ENCODE measurements at places on chromosomes 3 and 15. TPM values are rescaled to one million over a fixed set of nuclear protein-coding genes. Genes with fewer than 3 reads are reported as not detected.
A peak's percentile ranks its signal among the peaks of the same experiment; 100 is the strongest.

- no peaks in the 10 kb centered on the region for H3K36me3 ChIP-seq
- no peaks in the 10 kb centered on the region for H3K27me3 ChIP-seq
- H3K4me1 ChIP-seq: no peaks in the 10 kb centered on the region
- peak; percentile 90 for DNase-seq
Measured at GRCh38 chr15:28021281-28022039, 77.7 kb downstream of the OCA2 start.

DNA sequence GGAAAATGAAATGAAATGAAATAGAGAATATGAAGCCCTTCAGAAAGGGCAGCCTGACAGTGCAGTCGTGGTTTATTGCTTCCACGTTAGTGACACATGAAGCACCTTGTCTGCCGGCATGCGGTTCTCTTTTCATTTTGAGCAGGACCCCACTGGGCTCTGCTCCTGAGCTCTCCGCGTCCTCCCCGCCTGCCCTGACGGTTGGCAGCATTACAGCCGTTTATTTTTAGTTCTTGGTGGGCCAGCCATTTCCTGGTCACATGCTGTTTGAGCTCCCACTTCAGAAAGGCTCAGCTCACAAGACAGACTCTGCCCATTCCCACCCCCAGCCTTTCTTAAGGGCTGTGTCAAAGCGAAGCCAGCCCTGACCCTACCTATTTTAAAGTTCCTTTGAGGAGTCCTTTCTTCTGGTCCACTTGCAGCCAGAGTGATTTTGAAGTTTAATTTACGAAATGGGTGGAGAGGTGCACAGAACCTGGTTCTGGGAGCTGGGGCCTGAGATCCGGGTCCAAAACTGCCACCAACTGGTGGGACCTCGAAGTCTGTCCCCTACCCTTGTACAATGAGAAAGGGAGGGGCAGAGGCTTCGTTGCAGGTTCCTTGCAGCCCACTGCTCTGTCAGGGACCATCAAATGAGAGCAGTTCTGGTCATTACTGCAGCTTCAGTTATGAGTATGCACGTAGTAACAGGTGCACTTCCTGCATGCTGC lies 60.1 kb downstream of the MGLL start:
- no peaks in the 10 kb centered on the region for H3K36me3 ChIP-seq
- H3K27ac ChIP-seq: no peak overlapping the region
- peaks cover 6% of the 10 kb centered on the region for H3K4me1 ChIP-seq
- no peak overlapping the region for H3K4me3 ChIP-seq
- DNase-seq: no peak

GRCh38 chr3:122305818-122306621 lies 19.0 kb upstream of the CSTA start:
- no peaks in the 10 kb centered on the region for H3K36me3 ChIP-seq
- peaks cover 11% of the 10 kb centered on the region for H3K4me1 ChIP-seq
- peak overlapping the region; percentile 28 for H3K4me3 ChIP-seq

DNA sequence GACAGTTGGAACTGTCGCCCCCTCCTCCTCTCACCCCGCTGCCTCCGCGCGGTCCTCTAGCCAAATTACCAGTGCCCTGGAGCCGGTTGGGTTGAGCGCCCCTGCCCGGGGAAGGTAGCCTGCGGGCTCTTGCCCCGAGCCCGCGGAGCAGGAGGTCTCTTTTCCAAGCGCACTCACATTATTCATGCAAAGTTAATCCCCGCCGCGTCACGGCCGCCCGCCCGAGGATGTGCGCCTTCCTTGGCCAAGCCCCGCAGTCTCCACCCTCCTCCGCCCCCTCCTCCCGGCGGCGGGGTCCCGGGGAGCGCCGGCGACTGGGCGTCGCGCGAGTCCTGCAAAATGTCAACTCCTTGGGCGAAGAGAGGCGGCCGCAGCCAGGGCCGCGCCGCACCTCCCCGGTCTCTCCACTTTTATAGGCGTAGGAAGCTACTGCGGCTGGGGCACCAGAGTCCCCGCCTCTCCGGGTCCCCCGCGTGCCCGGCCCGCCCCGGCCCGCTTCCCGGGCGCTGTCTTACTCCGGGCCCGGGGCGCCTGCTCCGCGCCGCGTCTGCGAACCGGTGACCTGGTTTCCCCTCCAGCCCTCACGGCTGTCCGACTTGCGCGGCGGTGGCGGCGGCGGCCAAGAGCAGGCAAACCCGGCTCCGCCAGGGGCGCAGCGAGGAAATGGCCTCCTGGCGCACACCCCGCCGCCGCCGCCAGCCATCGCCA lies at the start of gene THRB:
Gene THRB, minus strand, starts transcription at position 233 of the 708 bp plus-strand sequence.
- peak within 1 kb of the TSS; percentile 91 for H3K27ac ChIP-seq
- peaks cover 10% of the 10 kb centered on the region for H3K4me1 ChIP-seq
- peak; percentile 75 for DNase-seq
- H3K27me3 ChIP-seq: no peaks in the 10 kb centered on the region

GRCh38 chr3:36959821-36960220 lies 15.0 kb upstream of the TRANK1 start:
- H3K4me3 ChIP-seq: no peak overlapping the region
- no peaks in the 10 kb centered on the region for H3K27me3 ChIP-seq
- H3K27ac ChIP-seq: no peak overlapping the region
- H3K36me3 ChIP-seq: no peaks in the 10 kb centered on the region
- DNase-seq: no peak
- peaks cover 11% of the 10 kb centered on the region for H3K4me1 ChIP-seq

DNA sequence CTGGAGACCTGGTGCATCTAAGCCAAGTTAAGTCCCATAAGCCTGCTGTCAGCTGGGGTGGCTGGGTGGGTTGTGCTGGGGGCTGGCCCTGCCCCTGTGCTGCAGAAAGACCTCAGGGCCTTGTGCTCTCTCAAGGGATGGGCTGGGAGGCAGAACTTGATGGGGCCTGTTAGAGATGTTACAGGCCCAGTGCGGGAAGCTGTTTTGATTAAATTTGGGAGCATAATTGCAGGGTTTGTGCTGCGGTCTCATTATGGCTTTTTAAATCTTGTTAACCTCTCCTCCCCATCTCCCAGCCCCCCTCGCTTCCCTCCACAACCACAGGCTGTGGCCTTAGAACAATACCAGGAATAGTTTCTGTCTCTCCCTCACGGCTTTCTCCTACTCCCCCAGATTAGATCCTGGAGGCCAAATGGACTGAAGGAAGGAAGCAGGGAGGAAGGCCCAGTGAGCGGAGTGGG lies 87.6 kb upstream of the TLE3 start:
- no peak overlapping the region for H3K27ac ChIP-seq
- H3K4me3 ChIP-seq: no peak overlapping the region
- no peak for DNase-seq
- no peaks in the 10 kb centered on the region for H3K4me1 ChIP-seq
- no peaks in the 10 kb centered on the region for H3K36me3 ChIP-seq
- no peaks in the 10 kb centered on the region for H3K27me3 ChIP-seq

DNA sequence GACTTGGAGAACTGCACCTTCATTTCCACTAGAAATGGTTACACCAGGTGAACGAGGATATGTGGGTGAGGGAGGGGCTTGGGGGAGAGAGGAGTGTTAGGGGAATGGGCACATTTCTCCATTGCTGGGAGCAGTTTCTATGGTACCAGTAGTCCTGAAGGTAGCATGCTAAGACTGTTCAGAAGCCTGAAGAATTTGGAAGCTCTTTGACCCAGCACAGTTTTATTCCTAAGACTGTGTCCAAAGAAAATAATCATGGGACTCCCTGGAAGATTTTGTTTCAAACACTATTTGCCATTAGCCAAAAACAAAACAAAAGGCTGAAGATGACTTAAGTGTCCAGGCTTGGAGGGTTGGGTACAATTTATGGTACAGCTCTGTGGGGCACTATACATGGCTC lies 32.1 kb downstream of the ST6GAL1 start:
- no peaks in the 10 kb centered on the region for H3K27me3 ChIP-seq
- H3K4me3 ChIP-seq: no peak overlapping the region
- H3K4me1 ChIP-seq: peaks cover 7% of the 10 kb centered on the region
- no peaks in the 10 kb centered on the region for H3K36me3 ChIP-seq
- no peak for DNase-seq

GRCh38 chr3:188671971-188672370 lies 499.8 kb upstream of the TPRG1 start:
- H3K27ac ChIP-seq: no peak overlapping the region
- DNase-seq: no peak
- H3K36me3 ChIP-seq: no peaks in the 10 kb centered on the region
- H3K4me3 ChIP-seq: no peak overlapping the region
- no peaks in the 10 kb centered on the region for H3K27me3 ChIP-seq

DNA sequence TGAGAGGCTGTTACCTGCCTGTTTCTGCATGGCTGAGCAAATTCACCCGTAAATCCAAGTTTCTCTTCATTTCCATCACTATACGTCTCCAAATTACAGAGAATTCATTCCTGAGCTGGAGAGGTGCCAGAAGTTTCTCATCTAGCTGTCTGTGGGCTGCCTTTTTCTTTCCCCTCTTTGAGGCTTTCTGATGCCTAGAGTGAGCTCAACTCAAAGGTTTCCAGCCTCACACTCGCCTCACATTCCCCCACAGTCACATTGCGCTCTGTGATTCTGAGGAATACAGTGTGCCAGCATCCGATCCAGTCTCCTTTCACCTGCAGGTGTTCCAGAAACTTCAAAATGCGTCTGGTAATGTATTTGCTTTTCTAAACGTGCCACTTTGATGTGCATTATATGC lies 267.2 kb downstream of the MFSD1 start:
- H3K36me3 ChIP-seq: no peaks in the 10 kb centered on the region
- H3K4me3 ChIP-seq: no peak within 1 kb of the TSS
- no peaks in the 10 kb centered on the region for H3K27me3 ChIP-seq
- no peaks in the 10 kb centered on the region for H3K4me1 ChIP-seq
- DNase-seq: no peak

DNA sequence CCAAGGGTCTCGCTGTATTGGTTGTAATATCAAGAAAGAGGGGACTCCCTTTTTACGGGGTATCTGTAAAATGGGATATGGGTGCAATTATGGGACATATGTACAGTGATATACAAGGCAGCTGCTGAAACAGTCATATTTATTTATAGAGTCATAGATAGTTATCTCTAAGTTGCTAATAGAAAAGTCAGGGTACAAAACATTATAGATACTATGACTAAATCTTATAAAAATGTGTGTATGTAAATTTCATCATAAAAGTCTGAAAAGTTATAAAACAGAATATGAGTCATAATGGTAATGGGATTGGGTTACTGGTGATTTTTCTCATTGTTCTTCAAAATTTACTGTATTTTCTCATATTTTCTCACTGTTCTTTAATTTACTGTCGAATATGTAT lies 344.9 kb upstream of the SLCO3A1 start:
- no peaks in the 10 kb centered on the region for H3K4me1 ChIP-seq
- H3K27me3 ChIP-seq: no peaks in the 10 kb centered on the region
- H3K36me3 ChIP-seq: no peaks in the 10 kb centered on the region
- no peak for DNase-seq
- H3K4me3 ChIP-seq: no peak overlapping the region
- H3K27ac ChIP-seq: no peak overlapping the region

GRCh38 chr3:146813496-146813895 lies 208.3 kb upstream of the PLSCR5 start:
- no peaks in the 10 kb centered on the region for H3K36me3 ChIP-seq
- H3K27me3 ChIP-seq: no peaks in the 10 kb centered on the region
- no peak for DNase-seq
- H3K4me1 ChIP-seq: no peaks in the 10 kb centered on the region
- no peak overlapping the region for H3K4me3 ChIP-seq
- no peak overlapping the region for H3K27ac ChIP-seq

GRCh38 chr3:112777811-112778210 lies 68.9 kb downstream of the CD200R1L start:
- no peaks in the 10 kb centered on the region for H3K4me1 ChIP-seq
- no peak overlapping the region for H3K4me3 ChIP-seq
- H3K27me3 ChIP-seq: no peaks in the 10 kb centered on the region
- no peak overlapping the region for H3K27ac ChIP-seq
- DNase-seq: no peak
- H3K36me3 ChIP-seq: no peaks in the 10 kb centered on the region

- H3K36me3 ChIP-seq: no peaks in the 10 kb centered on the region
- H3K4me3 ChIP-seq: no peak overlapping the region
- H3K27me3 ChIP-seq: no peaks in the 10 kb centered on the region
- H3K27ac ChIP-seq: no peak overlapping the region
- no peak for DNase-seq
Measured at GRCh38 chr15:35925275-35926006, 379.5 kb upstream of the DPH6 start.

- no peak overlapping the region for H3K4me3 ChIP-seq
- H3K36me3 ChIP-seq: no peaks in the 10 kb centered on the region
- H3K27ac ChIP-seq: no peak overlapping the region
Measured at GRCh38 chr3:177813322-177813721, 616.0 kb upstream of the TBL1XR1 start.

GRCh38 chr3:12187448-12188327 lies 29.0 kb upstream of the TIMP4 start:
- DNase-seq: peak; percentile 69
- H3K4me3 ChIP-seq: no peak overlapping the region
- H3K27me3 ChIP-seq: no peaks in the 10 kb centered on the region

DNA sequence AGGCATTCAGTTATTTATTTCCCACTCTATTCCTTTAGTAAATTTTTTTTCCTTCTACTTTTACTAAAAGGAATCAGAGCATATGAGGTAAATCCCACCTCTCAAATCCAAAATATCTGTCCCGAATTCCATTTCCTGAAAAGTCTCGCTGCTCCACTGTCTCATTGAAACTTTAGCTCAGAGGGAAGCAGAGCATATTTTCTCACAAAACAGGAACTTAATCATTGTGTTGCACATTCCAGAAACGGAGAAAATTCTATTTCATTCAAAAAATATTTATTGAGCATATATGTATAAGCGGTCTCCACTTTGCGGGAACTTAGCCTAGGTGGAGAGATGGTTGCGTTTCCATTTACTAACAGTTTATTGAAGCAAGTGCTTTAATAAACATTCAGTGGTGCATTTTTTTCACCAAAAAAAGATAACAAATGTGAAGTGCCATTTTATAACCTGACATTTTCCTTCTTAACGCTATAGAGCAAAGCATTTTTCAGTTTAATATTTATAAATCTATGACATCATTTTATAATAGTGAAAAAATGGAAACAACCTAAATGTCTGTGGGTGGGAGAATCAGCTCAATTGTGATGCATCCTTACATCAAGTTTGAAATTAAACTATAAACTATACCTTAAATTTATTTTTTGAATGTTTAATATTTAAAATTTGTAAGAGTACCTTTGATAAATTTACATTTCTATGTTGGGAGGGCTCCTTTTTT lies 67.2 kb upstream of the CSTA start:
- no peaks in the 10 kb centered on the region for H3K36me3 ChIP-seq
- peaks cover 8% of the 10 kb centered on the region for H3K4me1 ChIP-seq
- H3K27ac ChIP-seq: no peak overlapping the region
- H3K27me3 ChIP-seq: no peaks in the 10 kb centered on the region
- DNase-seq: no peak
- H3K4me3 ChIP-seq: no peak overlapping the region

- no peaks in the 10 kb centered on the region for H3K27me3 ChIP-seq
- H3K4me1 ChIP-seq: peaks cover 30% of the 10 kb centered on the region
- DNase-seq: no peak
Measured at GRCh38 chr3:15794303-15794771, 3.4 kb downstream of the ANKRD28 start.

The FOXB1 gene
- total RNA-seq: not detected

The CCR9 gene
- total RNA-seq: 0.07 TPM

The RTP3 gene
- total RNA-seq: 12.2 TPM

The NPAP1 gene
- not detected for total RNA-seq

The CMTM7 gene
- total RNA-seq: 5.0 TPM

The TP63 gene
- not detected for total RNA-seq

The REC114 gene
- total RNA-seq: not detected

The NR1I2 gene
- 119 TPM for total RNA-seq

The ST3GAL6 gene
- total RNA-seq: 24.5 TPM

The SMC4 gene
- 15.2 TPM for total RNA-seq
